ENCODE measurements at places on chromosomes 4 and X.

DNA sequence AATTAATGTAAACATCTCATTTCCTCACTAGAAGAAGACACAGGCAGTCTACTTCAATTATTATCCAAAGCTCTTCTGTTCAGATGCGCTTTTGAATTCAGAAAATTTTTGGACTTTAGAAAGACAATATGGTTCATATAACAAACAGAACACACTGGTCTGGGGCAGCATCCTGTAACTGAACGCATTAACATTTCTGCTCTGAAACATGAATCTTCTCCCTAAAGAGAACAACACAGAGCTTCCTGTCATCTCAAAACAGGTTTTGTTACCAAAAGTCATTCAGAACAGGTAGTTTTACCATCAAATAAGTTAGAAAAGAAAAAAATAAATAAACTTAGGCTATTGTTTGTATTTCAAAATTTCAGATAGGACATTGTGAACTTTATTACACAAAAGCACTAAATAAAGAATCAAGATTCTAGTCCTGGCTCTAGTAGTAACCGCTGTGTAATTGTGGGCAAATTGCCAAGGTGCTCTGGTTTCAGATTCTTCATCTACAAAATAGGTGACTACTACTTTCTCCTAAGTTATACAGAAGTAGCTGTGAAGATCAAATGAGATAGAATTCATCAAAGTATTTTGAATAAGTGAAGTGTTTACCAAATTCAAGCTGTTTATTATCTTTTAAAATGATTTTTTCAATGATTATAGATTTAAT is 252.3 kb upstream of the RASGEF1B start:
- no peak for DNase-seq

GRCh38 chr4:169372791-169373190 is 102.0 kb upstream of the SH3RF1 start:
- DNase-seq: no peak

DNA sequence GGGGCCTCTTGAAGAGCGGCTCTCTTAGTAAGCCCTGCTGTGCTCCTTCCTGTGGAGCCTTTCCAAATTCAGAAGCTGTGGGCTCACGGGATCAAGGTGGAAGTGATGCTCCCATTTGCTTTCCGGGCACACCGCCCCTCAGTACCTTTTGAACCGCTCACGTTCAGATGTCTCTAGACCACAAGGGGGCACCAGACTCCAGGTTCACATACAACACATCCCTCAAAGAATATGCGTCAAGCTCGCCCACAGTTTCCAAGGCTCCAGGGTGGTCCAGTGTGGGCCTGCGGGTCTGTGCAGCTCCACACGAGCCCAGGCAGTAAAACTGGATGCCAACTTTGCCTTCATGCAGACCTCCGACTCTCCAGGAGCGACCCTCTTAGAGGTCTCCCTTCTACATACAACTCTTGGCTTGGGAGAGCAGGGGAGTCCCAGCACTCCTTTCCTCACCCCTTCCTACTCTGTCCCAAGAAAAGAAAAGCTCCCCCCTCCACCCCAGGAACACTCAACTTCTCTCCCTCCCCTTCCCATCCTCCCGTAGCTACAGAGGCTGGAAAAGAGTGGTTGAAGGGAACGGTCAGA is 11.0 kb downstream of the SUPT20HL1 start:
- DNase-seq: peak; percentile 75

GRCh38 chr4:26173619-26174018 is 147.2 kb upstream of the RBPJ start:
- DNase-seq: no peak

- DNase-seq: peak; percentile 72
These were observed 111.3 kb downstream of the ARHGAP10 start for GRCh38 chr4:147843162-147843561.

GRCh38 chr4:85763202-85763601 is 288.3 kb downstream of the ARHGAP24 start:
- DNase-seq: no peak

DNA sequence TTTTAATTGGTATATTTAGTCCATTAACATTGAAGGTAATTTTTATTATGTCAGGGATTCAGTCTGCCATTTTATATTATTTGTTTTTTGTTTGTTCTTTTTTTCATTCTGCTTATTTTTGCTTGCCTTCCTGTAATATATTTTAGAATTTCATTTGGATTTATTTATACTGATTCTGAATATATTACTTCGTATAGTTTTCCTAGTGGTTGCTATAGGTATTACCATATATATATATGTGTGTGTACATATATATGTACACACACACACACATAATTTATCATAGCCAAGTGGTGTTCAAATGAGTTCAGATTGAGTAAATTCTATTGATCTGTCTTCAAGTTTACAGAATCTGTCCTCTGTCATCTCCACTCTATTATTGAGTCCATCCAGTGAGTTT is 11.2 kb downstream of the CITED1 start:
- no peak for DNase-seq

- no peak for DNase-seq
These were observed 534.4 kb upstream of the EPHA5 start for GRCh38 chr4:66204534-66205247.

DNA sequence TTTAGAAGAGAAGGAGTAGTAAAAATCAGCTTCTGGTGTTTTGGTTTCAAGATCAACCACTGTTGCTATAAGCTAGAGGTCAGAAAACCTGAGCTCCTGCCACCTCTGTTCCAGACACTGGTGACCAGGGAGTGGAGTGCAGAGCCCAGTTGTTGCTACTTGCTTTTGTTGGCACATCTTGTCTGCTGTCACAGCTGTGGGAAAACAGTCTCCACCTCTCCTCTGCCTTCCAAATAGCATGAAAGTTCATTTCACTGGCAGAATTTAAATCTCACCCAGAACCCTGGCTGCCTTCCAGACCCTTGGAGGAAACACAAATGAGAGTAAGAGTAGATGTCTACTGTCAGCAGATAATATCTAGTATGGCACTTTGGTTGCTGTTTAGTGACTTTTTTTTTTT is 297.5 kb upstream of the KLF3 start:
- DNase-seq: no peak

DNA sequence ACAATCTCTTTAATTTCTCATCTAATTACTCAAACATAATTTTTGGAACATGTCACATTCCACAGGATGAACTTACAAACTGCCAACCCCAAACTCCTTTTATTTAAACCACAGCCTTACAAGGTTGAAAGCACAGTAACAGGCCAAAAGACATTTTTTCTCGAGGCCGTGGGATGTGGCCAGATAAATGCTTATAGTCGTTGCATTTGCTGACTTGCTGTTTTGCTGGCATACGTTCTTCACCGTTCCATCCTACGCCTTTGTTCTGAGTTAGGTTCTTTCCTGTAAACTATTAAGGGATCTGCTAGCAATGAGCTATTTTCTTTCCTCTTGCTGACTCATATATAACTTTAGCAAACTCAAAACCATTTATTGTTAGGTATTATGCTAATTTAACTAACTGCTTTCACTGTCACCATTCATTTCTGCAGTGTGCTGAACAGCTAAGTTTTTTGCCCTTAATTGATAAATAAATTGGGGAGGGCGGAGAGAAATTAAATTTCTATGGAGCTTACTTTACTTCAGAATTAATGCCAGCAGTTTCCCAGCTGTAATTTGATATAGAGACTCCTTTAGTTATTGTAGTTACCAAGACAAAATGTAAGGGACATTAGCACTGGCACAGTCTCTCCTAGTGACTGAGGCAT is 135.1 kb upstream of the PACRGL start:
- no peak for DNase-seq

GRCh38 chr4:74654230-74654681 is 140.1 kb downstream of the BTC start:
- DNase-seq: no peak

- DNase-seq: no peak
These were observed 66.0 kb upstream of the CHRNA9 start for GRCh38 chr4:40269133-40269532.

DNA sequence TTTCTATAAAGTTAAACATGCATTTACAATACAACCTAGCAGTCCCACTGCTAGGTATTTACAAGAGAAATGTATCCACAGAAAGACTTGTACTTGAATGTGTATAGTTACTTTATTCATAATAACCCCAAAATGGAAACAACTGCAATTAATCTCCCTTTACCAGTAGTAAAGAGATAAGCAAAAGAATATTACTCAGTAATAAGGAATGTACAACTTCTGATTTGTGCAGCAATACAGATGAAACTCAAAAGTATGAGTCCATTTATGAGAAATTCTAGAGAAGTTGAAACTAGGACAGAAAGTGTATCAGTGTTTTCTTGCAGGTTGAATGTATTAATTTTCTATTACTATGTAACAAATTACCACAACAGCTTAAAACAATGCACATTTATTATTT is 15.2 kb downstream of the USP53 start:
- no peak for DNase-seq

GRCh38 chr4:68070302-68070701 is 59.4 kb downstream of the TMPRSS11F start:
- no peak for DNase-seq

GRCh38 chrX:94366616-94367015 is 692.6 kb downstream of the FAM133A start:
- no peak for DNase-seq

- DNase-seq: no peak
These were observed 147.2 kb downstream of the AFF2 start for GRCh38 chrX:148647651-148648050.

DNA sequence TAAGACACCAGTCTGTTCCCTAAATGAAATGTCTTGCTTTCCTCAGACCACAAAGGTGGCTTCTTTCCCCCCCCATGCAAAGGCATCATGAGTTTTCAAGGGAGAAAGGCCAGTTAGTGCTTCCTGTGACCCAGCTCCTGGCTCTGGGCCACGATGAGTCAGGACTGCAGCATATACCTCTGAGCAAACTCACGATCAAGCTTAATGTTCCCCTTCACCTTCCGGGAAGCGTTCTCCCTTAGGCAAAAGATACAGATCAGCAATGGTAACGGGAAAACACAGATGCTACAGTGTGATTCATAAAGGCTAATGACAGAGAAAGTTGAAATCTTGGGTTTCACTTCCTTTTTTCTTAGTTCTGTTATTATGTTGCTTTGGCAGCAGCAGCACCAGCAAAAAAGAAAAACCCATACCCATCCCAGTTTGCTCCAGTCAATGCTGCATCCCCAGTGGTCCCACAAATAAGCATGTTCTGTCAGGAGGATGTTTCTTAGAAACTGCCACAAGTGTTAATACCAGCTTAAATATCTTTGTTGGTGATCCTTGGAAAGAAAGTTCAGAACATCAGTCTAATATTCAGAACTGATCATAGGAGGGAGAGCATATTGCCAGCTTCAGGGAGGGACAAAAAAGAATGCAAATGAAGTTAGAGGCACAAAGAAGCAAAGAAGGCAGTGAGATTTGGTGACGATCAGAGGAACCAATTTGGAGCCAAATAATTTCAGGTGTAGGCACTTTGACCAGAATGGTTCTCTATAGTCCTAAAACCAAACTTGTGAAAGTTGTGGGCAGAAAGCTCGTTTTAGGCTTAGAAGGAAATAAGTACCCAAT is 41.2 kb downstream of the LONRF3 start:
- DNase-seq: no peak

GRCh38 chr4:154608361-154609252 is 3.8 kb downstream of the FGG start:
- DNase-seq: no peak

DNA sequence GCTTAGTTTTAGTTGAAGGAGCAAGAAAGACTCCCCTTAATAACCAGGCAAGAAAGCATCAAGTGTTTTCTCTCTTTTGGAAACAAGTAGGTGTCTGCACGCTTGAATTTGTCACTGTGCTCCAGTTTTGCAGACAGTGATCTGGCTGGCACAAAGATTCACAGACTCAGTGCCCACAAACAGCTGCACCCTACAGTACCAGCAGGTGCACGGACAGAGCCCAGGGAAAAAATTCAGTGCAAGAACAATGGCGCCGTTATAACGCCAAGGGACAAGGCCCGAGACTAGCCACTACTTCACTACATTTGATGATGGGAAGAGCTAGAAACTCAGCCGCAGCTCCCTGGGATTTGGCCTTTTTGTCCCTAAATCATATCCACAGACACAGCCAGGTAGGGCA is 56.0 kb downstream of the ZNF827 start:
- no peak for DNase-seq

GRCh38 chrX:8364369-8365141 is 100.1 kb upstream of the VCX3B start:
- peak; percentile 15 for DNase-seq

DNA sequence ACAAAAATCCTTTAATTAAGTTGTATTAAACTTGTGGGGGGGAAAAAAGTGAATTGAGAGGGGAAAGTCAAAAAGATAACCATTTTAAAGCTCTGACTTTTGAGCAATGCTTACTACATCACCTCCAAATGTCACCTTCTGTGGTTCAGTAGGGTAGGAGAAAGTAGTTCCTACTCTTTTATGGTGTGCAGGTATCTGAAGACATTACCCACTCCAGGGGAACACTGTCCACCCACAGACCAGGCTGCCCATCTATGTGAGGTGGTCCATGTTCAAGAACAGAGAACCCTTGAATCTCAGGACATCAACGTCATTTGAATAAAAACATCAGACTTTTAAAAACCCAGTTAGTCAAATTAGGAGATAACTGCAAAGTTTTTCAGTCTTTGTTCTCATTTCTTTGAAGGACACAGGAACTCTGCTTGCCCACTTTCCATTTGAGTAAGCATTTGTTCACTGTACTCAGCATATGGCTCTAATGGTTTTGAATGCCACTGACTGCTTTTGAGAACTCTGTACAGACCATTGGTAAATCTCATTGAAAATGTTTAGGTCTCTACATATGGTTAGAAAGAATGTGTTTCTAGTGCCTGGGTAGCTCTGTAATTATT is 18.4 kb downstream of the NMU start:
- DNase-seq: no peak

DNA sequence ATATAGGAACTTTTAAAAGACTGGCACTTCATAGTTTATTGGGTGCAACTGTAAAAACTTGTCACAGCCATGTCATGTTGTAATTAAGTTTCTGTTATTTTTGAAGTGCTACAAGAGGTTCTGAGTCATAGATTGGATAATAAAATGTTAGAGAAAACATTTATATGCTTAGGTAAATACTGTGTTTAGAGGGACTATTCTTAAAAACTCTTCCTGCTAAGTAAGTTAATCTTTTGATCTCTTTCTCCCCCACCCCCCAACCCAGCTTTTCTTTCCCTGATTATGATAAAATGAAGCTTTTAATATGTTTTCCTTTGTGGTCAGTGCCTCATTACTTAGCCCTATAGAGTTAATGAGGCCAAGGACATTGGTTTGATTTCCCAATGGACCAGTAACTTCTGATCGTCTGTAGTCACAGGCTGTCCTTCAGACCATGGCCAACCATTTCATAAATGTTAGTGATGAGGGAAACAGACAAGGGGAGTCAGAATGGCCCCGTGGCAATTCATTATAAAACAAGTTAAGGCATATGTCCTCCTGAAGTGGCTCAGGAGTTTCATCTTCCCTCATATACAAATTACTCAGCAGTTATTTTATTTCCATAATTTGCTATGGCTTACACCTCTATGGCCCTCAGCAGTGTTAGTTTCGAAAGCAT is 3.9 kb upstream of the PDLIM5 start:
- no peak for DNase-seq

DNA sequence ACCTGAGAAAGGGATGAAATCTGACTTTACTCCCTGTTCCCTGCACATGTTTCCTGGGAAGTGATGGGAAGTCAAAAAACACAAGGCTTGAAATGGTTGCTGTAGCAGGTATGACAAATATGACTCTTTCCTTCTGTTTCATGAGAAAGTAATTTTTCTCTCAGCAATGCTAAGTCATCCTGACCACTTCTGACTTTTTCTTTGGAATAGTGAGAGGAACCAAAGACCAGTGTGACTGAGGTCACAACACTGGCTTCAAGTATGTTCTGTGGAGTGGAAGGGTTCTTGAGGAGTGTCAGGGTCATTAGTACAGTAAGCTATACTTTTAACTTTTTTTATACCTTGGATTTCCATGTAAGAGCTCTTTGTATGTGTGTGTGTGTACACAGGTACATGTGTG is 225.3 kb downstream of the PPP3CA start:
- no peak for DNase-seq
